Type B pancreatic cell (in vitro differentiated cells): ENCODE measurements at places on chromosomes 7 and 10.

DNA sequence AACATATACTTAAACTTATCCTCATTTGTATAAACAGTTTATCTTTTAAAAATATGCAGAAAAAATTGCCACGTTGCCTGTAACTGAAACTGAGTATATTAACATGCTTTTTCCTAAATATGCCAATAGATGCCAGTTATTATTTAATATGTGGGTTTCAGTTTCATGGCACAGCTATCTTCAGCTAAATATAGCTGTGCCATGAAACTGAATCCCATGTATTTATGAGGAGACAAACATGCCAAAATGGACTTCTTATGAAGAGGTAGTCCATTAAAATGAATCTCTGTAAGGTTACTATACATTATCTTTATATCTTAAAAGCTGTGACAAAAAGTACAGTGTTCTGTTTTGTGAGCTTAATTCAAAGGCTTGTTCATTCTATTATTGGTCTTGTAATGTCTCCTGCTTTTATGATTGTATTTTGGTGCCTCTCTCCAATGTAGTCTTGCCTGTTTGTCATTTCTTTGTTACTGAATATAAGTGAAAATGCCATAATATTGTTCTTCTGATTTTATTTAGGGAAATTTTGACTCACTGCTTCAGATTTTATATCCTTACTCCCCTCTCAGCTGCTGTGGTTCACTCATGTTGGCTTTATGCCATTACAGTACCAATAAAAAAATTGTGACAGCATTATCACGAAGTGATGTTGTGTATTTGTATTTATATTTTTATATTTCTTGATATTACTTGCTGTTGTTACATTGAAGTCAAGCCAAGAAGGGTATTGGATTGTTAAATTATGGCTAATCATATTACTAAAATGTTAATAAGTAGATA is 34.3 kb upstream of the CACNA2D1 start:
- DNase-seq: no peak

- DNase-seq: no peak
Observed at GRCh38 chr10:53579773-53580172, 807.2 kb upstream of the MBL2 start.

DNA sequence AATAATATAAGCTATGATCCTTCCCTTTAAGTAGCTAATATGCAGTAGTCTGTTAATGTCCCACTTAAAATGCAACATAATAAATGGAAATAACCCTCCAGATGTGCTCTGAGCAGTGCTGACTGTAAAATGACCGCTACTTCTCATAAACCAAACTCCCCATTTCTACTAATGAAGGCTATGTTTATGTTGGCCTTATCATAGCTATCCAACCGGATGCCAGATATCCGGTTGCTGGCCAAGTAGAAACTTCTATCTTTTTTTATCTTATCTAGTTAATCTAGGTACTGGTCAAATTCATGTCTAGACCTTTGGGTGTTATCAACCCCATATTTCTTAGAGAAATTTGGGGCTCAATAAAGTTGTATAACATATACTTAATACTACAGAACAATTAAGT is 56.6 kb downstream of the CHRM2 start:
- no peak for DNase-seq

- DNase-seq: no peak
Observed at GRCh38 chr7:54995610-54996363, 23.0 kb upstream of the EGFR start.

- no peak for DNase-seq
Observed at GRCh38 chr7:55158541-55159382, 139.9 kb downstream of the EGFR start.

- no peak for DNase-seq
Observed at GRCh38 chr10:113454341-113455061, 98.4 kb upstream of the HABP2 start.

DNA sequence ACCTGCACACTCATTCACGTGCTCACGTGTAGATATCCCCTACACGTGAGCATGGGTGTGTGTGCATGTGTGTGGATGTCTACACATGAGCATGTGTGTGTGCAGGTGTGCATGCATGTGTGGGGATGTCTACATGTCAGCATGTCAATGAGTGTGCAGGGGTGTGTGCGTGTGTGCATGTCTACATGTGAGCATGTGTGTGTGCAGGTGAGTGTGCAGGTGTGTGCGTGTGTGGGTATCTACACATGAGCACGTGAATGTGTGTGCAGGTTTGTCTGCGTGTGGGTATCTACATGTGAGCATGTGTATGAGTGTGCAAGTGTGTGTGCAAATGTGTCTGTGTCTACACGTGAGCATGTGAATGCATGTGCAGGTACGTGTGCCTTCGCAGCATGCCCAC is 274.8 kb downstream of the PTPRN2 start:
- DNase-seq: no peak

DNA sequence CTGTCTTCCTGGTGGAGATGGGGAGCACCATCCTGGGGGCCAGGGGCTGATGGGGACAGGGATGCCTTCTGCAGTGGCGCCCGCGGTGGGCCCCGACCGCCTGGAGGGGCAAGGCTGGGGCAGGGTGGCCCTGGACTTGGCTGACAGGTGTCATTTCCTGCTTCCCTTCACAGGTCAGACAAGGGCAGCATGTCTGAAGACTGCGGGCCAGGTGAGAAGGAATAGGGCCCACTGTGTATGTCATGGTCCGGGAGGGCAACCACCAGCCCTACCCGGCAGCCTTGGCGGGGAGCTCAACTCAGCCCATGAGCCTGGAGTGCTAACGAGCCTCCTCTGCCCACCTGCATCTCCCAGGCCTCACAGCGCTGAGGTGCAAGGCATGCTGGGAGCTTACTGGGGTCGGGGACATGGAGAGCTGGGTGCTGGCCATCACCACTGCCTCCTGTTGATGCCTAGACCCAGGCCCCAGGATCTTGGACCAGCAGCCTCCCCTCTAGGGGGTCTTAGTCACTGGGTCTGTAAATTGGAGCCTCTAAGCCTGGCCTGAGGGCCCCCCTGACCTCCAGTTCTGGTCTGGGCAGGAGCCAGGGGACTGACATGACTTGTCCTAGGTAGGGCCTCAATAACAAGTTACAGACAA is 28.0 kb upstream of the SRRM3 start:
- DNase-seq: no peak

- DNase-seq: no peak
Observed at GRCh38 chr10:77299320-77299719, 338.3 kb downstream of the KCNMA1 start.

DNA sequence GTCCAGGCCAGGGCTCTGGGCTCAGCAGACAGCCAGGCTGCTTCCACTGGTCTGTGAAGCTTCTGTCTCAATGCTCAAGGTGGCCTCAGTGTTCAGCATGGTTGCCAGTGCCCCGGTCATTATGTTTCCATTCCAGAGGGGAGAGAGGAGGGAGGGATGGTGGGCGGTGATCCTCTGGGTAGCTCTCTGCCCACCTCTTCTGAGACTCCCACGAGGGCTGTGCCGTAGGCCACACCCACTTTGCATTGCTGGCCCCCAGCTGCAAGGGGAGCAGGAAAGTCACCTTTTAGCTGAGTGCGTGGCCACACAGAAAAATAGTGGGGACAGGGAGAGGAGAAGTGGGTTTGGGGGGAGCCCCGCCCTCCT is 42.5 kb downstream of the FOXK1 start:
- no peak for DNase-seq

GRCh38 chr7:14158111-14158510 is 168.6 kb upstream of the ETV1 start:
- DNase-seq: no peak

DNA sequence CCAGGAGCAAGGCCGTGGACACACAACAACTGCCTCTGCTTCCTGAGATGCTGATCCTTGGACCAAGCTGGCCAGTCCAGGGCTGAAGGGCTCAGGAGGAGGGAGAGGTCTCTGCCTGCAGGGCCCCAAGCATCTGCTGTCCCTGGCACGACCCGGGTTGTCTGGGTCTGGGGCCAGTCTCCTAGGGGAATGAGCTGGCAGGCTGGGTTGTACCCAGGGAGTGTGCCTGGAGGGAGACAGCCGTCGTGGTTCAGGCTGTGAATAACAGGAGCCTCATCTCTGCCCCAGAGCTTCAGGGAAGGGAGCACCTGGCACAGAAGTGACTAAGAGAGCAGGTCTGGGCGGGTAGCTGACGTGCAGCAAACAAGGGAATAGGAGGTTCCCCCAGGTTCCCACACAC is 17.9 kb upstream of the SERPINE1 start:
- no peak for DNase-seq
